Transverse colon (tissue), 4 donors: ENCODE measurements at places on chromosomes 3 and 15. TPM values are rescaled to one million over a fixed set of nuclear protein-coding genes. Genes with fewer than 3 reads are reported as not detected.

GRCh38 chr15:71337197-71337845, 222.1 kb downstream of the THSD4 start:
- no peak for DNase-seq

DNA sequence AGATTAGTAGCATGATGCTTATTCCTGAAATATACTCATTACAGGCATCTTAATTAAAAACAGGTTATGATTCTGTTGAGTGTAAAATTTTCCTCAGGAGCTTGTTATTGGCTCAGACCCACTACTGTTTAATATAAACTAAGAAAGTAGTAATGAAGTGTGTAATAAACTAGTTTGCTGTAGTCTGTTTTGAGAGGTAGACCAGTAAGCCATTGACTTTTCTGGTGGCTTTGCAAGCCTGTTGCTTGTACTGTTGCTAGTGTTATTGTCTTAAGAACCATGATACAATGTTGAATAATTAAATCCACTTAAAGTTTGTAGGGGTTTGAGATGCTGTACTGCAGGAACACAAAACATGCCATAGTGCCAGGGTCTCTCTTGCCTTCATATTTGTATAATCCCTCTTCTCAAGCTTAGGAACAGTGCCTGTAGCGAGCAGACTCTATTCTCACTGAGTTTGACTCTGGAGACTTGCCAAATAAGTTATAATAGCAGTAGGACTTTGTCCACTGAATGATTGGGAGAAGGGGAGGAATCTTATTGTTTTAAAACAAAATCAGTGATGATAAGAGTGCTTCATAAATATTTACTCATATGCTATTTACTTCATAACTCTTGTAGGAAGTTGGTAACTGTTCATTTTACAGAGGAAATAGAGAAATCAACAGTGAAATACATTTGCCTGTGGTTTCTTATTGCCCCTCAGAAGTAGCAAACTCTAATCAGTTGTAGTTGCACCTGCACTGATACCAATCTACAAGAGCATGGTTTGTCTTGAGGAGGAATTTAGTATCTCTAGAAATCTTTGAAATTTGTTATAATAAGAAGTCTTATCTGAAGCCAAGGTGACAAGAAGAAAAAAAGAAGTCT, 13.4 kb downstream of the TCF12 start:
- no peak for DNase-seq

GRCh38 chr3:159652452-159652851, 336.2 kb upstream of the IL12A start:
- DNase-seq = no peak

SNRPN gene
- 18.5 TPM for total RNA-seq

GOLGA8T gene
- total RNA-seq = not detected
